ENCODE measurements at places on chromosomes 7 and 10.

DNA sequence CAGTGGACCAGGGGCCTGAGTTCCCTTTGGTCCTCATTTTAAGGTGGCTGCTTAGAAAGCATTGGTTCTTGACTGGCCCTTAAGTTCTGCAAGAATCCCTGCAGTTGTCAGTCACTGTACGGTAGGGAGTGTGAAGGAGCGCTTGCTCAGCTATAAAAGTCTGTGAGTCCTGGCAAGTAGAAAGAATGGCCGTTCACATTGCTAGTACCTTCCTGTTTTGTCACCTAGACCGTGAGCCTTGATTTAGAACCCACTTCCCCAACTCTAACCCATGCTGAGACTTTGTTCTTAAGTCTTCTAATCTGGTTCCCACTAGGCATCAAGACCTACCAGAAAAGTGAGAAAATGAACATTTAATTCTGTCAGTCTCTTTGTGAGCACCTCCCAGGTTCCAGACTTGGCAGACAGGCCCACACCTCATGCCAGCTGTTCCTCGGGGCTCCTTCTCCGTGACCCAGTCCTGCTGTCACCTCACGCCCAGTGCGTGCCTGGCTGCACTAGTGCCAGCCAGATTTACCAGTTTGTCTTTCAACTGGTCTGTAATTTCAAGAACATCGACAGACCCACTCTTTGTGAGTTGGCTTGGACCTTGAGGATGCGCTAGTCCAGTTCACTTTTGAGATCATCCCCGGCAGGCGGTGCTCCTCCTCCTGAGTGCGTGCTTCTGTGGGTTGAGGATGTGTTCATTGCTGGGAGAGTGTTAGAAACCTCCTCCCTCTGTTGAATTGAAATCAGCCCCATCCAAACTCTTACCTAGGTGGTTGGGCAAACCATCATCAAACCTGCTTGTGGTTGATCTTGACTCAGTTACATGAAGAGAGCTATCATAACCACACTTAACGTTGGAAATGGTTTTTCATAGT is 78.5 kb downstream of the SHH start:
- DNase-seq: no peak

GRCh38 chr10:113137941-113138685 is 188.1 kb downstream of the TCF7L2 start:
- no peak for DNase-seq

DNA sequence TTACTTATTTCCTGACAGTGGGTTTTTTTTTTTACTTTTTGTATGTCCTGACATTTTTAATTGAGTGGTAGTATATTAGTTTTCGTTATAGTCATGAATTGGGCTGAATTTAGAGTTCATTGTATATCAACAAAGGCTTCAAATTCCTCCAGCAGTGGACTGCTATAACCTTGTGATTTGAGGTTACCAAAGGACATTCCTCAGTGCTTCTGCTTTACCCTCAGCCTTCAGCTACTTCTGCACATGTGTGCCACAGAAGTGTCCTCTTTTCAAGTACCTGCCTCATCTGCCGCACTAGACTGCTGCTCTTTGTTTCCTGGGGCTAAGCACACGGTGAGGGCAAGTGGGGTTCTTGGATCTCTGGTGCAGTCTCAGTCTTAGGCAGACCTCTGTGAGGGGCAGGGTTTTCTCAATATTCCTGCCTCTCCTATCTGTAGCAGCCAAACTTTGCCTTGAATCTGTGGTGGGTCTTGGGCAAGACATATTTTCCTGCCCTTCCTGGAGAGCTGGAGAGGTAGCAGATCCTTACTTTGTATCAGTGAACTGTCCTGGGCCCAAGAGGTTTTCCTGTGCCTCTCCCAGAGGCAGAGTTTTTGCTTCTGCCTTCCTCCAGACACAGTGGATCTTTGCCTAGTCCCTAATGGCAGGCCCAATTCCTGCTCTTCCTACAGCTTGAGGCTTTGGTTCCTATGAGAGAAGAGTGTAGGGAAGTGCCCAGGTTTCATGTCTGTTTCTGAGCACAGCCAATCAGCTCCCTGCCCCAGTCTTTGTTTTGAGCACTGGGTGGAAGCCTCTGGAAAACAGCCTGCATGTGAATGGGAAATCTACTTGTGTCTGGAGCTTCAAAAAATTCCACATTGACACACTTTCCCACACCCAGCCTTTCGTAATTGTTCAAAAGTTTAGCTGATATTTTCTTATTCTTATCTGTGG is 39.0 kb upstream of the STRIP2 start:
- DNase-seq: no peak

DNA sequence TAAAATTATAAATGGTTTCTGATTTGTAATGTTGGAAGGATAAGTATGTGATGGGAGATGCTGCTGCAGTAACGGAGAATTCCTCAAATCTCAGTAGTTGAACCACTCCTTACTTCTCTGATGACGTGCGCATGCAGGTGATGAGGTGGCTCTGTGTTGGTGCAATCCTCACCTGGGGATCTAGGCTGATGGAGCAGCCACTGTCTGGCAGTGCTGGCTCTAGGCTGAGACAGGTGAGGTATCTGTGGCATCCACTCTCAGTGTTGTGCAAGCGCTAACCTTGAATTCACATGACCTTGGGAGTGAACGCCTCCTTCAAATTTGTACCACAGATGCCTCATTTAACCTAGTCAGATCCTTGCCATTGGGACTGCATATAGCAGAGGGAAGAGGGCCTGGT is 35.0 kb downstream of the LHFPL3 start:
- DNase-seq: no peak

GRCh38 chr7:151251328-151251688 is 2.8 kb upstream of the SMARCD3 start:
- DNase-seq: no peak

- DNase-seq: no peak
Observed at GRCh38 chr10:86500846-86501245, 20.7 kb downstream of the WAPL start.

DNA sequence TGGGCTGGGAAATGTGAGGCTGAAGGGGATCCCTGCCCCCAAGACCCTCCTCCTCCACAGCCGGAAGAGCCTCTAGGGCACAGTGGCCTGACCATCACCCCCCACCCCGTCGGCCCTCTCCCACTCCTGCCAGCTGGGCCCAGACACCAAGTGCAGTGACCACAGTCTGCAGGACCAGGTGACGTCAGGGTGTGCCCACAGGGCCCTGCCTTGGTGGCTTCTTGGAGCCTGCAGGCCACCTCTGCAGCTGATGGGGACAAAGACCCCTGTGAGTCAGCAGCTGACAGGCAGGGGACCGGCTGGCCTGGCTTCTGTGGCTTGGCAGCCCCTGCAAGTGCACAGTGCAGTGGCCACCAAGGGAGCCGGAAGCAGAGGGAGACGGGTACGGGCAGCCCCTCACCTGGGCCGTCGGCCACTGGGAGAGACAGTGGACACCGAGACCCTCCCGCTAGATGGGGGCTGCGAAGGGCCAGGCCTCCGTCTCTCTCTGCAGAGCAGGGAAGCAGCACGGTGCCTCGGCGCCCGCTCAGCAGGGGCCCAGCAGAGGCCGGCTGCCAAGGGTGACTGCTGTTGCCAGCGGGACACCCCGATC is 274.6 kb downstream of the ELFN1 start:
- no peak for DNase-seq

DNA sequence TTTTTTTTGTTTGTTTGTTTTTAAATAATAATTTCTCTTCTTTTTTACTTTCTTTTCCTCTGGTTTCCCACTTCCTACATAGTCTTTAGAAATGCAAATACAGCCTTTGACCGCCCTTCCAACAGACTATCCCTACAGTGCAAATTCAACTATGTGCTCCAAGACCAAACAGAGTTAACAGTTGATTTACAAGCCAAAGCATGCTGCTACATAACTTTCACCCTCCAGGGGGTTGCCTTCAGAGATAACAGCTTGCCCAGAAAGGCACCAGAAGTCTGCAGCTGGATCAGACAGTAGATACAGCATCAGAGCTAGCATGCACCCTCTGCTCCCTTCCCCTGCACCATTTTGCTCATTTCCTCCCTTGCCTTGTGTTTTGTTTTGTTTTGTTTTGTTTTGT is 539.0 kb downstream of the ZWINT start:
- no peak for DNase-seq

DNA sequence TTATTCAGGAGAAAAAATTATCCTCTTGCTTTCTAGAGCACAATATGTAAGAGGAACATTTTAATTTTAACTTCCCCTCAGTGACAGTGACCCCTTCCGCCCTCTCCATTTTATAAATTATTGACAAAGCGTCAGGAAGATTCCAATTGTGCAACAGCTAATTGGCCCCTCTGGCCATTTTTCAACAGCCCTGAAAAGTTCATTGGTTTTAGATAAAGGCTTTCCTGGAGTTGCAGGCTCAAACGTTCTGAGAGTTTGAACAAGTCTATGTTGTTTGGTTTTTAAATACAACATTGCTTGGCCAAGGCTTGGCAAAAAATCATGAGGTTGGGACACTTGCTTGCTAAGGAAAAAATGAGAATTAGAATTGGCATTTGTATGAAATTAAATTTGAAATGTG is 422.2 kb upstream of the ANKRD30A start:
- no peak for DNase-seq

- no peak for DNase-seq
Observed at GRCh38 chr10:62610649-62611229, 193.8 kb upstream of the ADO start.

GRCh38 chr10:75466886-75467285 is 35.5 kb downstream of the LRMDA start:
- no peak for DNase-seq

DNA sequence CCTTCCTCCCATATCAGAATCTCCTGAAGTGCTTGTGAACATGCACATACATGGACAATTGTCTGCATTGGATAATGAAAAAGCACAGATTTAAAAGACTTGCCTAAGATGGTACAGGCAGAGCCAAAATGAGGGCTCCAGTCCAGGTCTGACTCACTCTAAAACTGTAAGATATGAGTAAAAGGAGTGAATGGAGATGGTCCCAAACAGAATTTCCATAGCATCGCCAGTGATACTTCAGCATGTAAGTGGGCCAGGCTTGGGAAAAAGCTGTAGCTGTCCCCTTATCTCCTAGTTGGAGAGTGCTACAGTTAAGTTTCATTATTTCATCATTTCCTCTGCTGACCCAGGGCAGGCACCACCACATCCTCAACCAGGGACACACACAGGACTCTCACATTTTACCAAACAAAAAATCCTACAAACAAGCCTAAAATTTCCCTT is 26.4 kb upstream of the IL6 start:
- no peak for DNase-seq

DNA sequence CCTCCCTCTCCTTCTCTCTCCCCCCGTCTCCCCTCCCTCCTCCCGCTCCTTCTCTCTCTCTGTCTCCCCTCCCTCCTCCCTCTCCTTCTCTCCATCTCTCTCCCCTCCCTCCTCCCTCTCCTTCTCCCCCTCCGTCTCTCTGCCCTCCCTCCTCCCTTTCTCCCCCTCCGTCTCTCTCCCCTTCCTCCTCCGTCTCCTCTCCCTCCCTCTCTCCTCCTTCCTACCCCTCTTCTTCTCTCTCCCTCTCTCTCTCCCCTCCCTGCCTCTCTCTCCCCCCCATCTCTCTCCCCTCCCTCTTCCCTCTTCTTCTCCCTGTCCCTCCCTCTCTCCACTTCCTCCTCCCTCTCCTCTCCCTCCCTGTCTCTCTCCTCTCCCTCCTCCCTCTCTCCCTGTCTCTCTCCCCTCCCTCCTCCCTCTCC is 32.2 kb downstream of the AP5Z1 start:
- no peak for DNase-seq

DNA sequence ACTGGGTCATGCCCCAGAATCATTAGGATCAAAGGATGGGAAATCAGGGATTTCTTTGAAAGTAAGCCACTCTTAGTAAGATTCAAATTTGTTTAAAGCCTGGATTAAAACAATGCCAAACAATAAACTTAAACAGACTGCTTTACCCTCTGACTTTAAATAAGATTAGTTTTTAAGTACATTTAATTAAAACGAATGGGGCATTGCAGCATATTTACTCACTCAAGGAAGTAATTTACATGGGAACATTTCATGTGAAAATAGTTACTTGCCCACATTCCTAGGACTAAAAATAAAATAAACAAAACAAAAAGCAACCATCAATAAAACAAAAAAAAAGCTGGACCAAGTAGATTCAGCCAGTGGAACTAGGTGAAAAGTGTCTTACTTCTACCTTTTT is 7.8 kb downstream of the ABLIM1 start:
- no peak for DNase-seq

DNA sequence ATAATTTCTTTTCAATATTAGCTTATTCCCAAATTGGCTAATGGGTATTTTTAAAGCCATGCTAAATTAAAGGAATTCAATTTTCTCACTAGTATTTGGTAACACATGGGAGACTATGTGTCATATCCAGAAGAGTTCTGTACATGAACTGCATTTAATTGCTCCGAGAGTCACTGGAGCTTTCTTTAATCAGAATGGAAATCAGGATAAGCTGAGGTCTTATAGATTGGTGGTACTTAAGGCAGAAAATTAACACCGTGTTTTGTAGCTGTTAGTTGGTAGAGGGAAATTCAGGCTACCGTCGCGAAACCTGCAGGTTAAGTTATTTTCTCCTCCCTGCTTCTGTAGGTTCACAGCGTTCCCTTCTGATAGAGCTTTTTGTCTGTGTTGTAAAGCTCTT is at the start of gene WEE2:
WEE2 (plus strand) TSS at position 3 of the 400 bp plus-strand sequence. CDS start 406 bp downstream, outside the sequence.
- DNase-seq: no peak

DNA sequence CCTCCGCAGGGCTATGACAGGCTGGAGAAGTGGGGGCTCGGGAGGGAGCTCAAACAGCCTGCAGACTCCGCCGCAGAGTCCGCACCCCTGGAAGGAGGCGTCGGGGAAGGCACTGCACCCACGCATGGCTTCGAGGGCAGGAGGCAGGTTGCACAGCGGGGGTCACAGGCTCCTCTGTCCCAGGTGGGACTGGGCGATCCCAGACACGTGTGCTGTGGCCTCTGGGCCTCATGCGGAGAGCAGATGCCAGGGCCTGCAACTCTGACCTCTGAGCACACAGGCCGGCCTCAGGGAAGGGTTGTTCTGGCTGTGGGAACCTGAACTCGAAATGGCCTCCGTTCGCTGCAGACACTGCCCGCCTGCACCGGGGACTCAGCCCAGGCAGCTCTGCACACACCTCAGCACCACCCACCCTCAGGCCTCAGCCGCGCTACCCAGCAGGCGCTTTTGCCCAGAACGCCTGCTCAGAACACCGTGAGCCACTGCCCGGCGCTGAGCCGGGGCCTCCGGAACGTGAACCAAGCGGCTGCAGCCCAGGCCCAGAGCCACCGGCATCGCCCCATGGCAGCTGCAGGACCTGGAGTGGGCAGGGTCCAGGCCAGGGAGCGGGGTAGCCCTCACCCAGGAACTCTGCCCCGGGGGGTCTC is 71.8 kb upstream of the ADGRA1 start:
- DNase-seq: no peak

- no peak for DNase-seq
Observed at GRCh38 chr7:69932034-69932628, 333.9 kb downstream of the AUTS2 start.

- no peak for DNase-seq
Observed at GRCh38 chr7:197413-198335, 5.3 kb downstream of the FAM20C start.

DNA sequence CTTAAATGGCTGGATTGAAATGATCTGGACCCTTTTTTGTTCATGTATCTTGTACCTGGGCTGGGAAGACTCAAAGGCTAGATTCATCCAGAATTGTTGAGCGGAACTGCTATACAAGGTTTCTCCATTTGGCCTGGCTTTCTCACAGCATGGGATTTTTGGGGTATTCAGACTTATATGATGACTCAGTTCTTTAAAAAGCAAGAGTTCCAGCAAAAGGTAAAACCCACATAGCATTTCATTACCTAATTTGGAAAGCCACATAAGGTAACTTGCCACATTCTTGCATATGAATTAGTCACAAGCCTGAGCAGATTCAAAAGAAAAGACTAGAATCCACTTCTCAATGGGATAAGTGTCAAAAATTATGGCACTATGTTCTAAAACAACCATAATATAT is 137.4 kb downstream of the HGF start:
- DNase-seq: no peak
